Fibroblast of skin of scalp (primary cell): ENCODE measurements at places on chromosomes 1 and 21.
A peak's percentile ranks its signal among the peaks of the same experiment; 100 is the strongest.

DNA sequence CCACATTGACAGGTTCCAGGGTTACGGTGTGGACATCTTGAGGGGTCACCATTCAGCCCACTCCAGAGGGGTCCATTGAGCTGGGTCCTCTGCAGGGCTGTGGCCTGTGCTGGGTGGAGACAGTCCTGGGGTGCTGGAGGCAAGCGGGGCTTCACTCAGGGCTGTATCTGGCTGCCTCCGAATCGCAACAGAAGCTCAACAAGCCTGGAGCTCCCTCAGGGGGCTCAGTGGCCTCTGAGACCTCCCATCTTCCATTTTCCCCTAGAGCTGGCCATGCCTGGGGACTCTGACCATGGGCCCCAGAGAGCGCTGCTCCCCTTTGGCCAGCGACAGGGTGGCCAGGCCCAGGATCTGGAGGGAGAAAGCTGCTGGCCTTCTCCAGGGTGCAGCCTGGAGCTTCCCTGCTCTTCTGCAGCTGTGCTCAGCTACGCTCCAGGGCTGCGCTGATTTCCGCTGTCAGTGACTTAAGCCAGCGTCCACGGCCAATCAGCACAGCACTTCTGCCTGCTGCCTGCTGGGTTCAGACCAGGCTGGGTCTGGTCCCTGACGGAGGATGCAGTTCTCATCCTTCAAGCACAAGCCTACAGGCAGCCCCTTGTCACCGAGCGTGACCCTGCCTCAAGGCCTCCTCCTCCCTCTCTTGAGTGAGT, 45.0 kb upstream of the ADARB1 start:
- DNase-seq: peak; percentile 31

DNA sequence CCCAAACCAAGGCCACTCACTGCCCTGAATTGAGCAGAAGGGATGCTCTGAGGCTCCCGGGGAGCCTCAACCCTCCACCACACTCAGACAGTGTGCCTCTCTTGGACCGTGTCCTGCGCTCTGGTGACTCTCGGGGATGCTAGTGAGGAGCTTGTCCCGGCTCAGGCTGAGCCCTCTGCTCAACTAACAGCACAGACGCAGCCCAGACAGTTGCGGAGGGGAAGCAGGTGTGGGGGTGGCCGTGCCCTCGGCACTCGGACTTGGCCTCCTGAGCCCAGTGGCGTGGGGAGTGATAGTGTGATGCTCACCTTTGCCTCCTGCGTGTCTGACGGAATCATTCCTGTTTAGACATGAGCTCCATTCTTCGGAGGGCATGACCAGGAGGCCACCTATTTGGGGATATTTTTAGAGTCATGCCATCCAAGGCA, 15.4 kb upstream of the SLC19A1 start:
- no peak for DNase-seq

GRCh38 chr1:244010191-244010590, 40.9 kb upstream of the ZBTB18 start:
- no peak for DNase-seq

GRCh38 chr21:45590726-45591618, 48.7 kb upstream of the SLC19A1 start:
- DNase-seq: peak; percentile 11

DNA sequence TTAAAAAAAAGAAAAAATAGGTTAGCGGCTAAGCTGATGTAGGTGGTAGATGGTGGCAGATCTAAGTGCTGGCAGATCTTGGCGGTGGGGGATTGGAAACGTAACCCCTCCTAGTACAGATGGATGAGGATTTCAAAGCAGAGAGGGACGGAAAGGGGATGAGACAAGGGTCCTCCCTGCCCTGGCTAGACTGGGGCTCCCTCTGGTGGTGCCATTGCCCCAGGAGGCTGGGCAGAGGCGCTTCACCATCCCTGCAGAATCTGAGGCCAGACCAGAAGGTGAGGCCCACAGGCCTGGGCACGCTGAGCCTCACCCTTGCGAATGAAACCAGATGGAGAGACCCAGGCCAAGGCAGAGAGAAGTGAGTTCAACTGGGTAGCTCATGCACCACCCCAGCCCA, 7.0 kb upstream of the PLEKHA6 start:
- no peak for DNase-seq

GRCh38 chr1:6307099-6307498, 46.2 kb upstream of the GPR153 start:
- DNase-seq: no peak

DNA sequence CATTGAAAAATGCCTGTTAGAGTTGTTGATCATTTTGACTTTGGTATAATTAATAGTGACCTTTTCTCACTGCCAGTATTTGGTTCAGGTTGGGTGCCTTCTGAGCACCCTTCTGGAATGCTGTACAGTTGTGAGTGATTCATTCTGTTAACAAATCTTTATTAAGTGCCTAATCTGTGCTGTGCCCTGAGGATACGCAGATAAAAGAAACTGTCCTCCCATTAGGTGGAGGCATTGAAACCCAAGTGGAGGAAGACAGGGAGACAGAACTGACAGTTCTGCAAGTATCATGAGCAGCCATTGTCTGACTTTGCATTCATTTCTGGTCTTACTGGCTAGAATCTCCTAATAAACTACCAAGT, 76.1 kb upstream of the ZNF326 start:
- no peak for DNase-seq

DNA sequence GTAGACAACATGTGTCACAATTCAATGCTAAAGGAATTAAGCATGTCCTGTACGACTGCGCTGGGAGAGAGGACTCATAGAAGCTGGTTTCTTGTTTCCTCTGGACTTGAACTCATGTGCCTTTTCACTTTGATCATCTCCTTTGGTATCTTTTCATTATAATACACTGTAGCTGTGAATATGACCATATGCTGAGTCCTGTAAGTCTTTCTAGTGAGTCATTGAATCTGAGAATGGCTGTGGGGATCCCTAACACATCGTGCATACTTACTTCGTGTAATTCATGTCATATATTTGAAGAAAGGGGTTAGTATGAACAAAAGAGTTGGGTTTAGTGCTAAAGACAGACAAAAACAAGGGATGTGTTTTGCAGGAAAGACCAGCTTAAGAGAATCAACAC, 148.1 kb upstream of the RUNX1 start:
- DNase-seq: peak; percentile 35

- peak; percentile 86 for DNase-seq
Observed at GRCh38 chr21:41993744-41994143, 16.4 kb downstream of the ZBTB21 start.

DNA sequence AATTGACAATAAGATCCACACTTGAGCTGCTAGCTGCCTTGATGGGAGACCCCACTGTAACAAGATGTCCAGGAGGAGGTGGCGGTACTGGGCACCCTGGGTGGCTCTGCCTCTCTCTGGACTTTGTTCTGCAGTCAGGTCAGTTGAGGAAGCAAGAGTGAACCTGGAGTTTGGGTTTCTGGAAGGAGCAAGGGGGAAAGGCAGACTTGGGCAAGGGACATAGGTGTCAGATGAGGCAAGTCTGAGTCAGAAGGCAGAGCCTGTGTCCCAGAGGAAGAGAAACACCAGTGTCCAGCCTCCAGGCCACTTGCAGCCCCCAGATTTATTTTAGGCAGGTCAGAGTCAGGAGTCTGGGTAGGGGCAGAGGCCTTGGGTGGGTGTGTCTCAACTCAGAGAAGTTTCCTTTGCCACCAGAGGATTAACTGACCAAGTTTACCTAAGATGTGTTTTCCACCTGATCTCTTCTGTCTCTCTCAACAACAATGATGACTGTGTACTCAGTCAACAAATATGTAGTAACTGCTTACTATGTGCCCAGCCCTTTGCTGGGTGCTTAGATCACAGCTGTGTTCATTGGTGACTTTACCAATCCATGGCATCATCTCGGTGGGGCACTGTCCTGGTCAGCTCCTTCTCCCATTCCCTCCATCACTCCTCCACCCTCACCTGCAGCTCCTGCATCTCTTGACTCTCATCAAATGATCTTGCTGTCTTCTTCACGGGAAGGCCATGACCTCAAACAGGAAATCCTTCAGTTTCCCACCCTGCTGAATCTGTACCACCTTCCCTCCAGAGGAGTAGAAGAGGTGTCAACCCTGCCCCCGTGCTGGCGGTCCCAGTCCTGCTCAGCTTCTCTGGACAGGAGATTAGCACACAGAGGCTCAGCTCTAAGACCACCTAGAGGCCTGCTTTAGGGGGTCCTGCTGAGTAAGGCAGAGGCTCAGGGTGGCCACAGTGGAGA, 36.6 kb downstream of the ELF3 start:
- no peak for DNase-seq

DNA sequence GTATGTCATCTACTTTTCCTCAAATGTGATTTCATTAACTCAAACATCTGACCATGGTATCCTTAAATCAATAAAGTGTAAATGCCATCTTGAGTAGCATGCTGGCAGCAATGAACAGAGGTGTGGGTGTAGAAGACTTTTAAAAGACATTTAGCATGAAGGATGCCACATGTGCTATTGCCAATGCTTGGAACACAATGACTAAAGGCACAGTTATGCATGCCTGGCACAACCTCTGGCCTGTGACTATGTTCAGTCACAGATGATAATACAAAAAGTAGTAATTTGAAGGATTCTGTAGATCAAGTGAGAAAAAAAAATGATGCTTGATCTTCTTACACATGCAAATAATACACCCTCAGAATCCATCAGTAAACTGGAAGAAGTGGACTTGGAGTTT, 938.9 kb upstream of the ADGRL4 start:
- no peak for DNase-seq

GRCh38 chr1:30522031-30523004, 201.1 kb downstream of the MATN1 start:
- DNase-seq: peak; percentile 72

- no peak for DNase-seq
Observed at GRCh38 chr21:33783187-33783979, 132.2 kb downstream of the ATP5PO start.

GRCh38 chr1:9651565-9652378, at the start of gene PIK3CD:
Gene PIK3CD, plus strand, starts transcription at chr1:9651731. Its CDS starts 58,725 bp downstream, at chr1:9710456.
- DNase-seq: peak; percentile 45

DNA sequence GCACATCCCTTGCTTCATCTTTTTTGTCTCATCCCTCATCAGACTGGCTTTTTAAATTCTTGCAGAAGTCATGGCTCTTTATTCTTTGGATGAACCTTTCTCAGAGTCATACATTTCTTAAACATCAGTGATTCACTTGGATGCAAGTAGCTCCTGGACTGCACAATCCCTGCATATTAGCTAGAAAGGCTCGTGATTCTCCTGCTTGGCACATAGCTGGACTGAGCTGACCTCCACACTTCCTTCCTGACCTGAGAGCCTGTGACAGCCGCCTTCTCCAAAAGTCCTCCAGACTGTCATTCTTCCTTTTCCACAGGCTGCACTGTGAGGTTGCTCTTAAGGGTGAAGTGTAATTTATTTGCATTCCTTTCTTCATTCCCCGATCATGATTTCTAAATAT, 109.4 kb downstream of the RGL1 start:
- no peak for DNase-seq

GRCh38 chr21:42684109-42684916, 30.9 kb downstream of the PDE9A start:
- no peak for DNase-seq

DNA sequence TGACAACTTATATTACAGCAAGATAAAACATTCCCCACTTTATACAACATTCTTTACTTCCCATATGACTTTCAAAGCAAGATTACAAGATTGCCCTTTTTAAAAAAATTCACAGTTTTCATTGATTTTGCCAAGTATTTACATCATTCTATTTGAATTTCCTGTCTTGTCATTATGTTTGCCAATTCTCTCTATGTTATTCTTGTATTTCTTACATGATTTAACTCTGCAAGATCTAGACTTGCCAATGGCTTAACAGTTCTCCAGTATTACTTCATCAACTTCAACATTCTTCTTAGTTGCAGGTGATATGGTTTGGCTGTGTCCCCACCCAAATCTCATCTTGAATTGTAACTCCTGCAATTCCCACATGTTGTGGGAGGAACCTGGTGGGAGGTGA, 31.6 kb downstream of the FMO4 start:
- peak; percentile 29 for DNase-seq

DNA sequence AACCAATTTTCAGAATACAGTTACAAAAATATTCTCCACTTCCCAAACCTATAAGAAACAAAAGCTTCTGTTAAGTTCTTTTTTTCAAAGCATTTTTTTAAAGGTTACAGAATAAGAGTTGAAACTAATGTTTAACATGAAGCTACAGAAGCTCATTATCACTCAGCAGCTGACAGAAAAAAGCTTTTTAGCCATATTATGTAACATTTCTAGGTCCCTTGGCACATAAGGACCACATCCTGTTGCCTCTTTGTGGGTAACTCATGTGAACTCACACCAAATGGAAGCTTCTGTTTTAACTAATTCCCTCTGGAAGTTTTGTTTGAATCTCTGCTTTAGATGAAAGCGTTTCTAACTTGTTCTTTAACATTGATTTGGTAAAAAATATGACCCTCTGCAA, 242.5 kb upstream of the TMPRSS15 start:
- no peak for DNase-seq

GRCh38 chr1:53180226-53180625, 16.4 kb upstream of the CPT2 start:
- DNase-seq: peak; percentile 76

- no peak for DNase-seq
Observed at GRCh38 chr1:219651993-219652392, 39.1 kb upstream of the ZC3H11B start.

GRCh38 chr1:162631546-162632191, 595 bp upstream of the DDR2 start:
- DNase-seq: peak; percentile 84

DNA sequence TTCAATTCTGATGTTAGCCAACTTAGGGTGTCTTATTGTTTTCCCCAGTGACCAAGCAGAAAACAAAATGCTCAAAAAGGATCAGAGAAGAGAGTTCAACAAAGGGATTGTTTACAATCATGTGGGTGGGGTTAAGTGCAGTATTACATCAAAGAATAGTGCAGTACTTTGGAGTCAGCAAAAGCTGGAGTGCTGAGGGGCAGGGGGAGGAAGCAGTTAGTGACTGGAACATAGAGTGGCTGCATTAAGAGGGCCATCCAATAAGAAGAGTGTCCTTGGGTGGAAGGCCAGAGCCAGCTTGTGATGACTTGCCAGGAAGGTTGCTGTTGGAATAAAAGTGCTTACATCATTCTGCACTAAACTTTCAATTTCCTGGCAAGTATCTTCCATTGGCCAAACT, 175.5 kb downstream of the CYYR1 start:
- DNase-seq: no peak

GRCh38 chr1:12167493-12168429, 970 bp downstream of the TNFRSF1B start:
- DNase-seq: no peak

DNA sequence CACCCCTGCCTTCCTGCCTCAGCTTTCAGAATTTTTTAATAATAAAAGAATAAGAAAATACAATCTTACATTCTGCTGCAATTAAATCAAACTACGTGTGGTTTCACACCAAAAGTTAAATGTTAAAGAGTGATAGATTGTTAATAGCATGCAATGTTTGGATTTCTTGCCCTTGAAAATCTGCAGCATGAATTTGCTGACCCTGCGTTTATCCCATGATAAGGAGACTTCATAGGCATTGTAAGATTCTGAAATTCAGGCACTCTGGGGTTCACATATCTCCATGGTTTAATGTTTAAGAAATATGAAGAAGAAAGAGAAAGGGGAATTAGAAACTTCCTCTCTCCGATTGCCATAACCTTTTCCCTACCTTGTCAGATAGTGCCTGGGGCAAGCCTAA, 1616.2 kb upstream of the B3GALT2 start:
- DNase-seq: no peak

- no peak for DNase-seq
Observed at GRCh38 chr1:21220815-21221214, 44.1 kb upstream of the EIF4G3 start.
